ENCODE measurements at places on chromosomes 7 and 10.

GRCh38 chr7:98221611-98222532 lies 10.6 kb downstream of the BHLHA15 start:
- DNase-seq: no peak

DNA sequence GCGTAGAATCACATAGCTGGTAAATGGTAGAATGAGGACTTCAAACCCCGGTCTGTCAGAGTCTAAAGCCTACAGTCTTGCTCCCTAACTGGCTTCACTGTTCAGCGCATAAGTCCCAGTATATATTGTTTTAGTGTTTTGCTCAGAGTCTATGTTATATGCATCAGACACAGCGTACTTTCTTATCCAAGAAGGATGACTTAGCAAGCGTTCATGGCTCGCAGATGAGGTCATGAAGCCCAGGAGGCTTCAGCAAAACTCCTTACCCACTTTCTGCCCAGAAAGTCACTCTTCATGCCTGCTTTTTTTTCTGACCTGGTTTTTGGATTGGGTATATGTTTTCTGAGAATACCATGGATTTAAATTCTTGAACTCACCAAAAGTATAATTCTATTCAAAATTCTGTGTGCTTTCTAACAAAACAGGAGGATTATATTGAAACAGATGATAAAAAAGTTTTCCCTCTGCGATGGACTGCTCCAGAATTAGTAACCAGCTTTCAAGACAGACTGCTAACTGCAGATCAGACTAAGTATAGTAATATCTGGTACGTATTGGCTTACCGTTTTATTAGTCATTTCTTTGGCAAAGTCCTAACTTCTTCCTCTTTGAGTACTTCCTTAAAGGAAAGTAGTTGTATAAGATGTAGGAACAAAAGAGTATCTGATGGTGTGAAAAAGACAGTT lies 24.6 kb upstream of the BHLHA15 start:
- no peak for DNase-seq

- peak; percentile 12 for DNase-seq
Observed at GRCh38 chr7:71171476-71171875, 39.5 kb downstream of the GALNT17 start.

DNA sequence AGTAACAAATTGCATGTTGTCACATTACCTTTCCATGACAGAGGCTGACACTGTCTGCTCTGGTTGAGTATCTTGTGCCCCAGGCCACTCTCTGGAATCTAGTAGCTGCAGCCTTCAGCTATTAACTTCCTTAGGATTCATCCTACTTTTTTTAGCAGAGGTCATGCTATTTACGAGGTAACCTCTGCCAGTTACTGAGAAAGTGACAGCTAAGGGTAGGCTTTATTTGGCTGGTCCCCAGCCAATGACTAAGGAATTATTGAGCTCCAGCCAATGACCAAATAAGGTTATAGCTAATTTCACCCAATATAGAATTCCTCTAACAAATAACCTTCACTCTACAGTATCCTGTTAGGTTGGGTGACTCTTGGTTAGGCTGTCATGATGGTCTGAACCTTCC lies 1361.7 kb downstream of the XPNPEP1 start:
- DNase-seq: peak; percentile 32

DNA sequence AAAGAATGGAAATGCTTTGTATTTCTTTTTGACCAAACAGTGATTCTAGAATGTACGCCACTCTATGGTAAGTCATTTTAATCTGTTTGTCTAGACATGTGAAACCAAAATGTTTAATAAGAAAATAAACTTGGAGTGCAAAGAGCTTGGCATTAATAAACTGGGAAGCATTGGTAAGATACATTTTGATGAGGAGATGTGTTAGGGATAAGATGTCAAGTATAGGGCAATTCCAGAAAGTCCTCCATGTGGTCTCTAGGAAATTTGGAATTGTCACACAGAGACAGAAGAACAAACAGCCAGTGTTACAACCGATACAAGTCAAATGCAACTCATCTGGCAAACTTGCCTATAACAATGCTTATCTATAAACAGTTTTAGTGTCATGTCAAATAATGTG lies 410.7 kb upstream of the SEMA3A start:
- DNase-seq: no peak

- no peak for DNase-seq
Observed at GRCh38 chr10:67784474-67784873, 53.5 kb downstream of the DNAJC12 start.

DNA sequence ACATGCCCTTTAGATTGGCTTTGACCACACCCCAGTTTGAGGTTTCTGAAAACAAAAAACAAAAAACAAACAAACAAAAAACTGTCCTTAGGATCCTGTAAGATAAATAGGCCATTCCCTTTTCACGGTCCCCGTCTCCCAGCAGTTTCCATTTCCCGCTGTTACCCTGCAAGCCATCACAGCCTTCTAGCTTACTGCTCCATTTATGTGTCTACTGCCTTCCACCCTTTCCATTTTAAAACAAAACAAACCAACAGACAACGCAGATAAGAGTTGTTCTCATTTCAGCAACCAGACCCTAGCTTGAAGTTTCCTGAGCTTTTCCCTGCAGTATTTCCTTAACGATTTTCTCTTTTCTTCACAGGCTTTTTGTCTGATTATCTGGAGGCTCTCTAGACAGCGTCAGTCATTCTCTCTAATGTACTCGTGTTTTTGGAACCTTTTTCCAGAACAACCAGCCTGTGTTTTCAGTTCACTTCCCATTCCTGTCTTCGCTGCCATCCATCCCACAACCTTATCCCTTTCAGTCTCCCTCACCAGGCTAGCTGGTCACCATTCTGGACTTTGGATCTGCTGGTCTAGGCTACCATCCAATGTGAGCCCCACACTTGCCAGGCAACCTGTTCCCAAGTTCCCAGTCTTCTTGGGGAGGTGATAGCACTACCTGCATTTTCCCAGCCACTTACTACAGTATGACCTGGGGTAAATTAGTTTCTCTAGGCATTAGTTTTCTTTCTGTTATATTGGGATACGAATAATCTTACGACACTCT lies 317.3 kb upstream of the FZD1 start:
- no peak for DNase-seq

DNA sequence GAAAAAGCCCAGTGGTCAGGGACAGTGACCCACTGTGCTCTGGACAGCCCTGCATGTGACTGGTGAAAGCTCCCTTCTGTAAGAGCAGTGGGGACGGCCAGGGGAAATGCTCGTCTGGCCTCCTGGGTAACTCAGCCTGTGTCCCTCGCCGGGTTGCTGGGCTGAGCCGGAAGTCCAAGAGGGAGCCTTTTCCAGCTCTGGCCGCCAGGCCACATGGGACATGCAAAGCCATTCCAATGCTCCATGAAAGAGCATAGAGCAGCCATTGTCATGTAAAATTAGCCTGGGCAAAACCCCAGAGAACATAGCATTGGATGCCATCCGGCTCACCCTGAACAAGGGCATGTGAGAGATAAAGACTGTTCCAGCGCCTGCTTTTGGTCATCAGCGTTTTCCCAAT lies 64.9 kb upstream of the ADRB1 start:
- no peak for DNase-seq

DNA sequence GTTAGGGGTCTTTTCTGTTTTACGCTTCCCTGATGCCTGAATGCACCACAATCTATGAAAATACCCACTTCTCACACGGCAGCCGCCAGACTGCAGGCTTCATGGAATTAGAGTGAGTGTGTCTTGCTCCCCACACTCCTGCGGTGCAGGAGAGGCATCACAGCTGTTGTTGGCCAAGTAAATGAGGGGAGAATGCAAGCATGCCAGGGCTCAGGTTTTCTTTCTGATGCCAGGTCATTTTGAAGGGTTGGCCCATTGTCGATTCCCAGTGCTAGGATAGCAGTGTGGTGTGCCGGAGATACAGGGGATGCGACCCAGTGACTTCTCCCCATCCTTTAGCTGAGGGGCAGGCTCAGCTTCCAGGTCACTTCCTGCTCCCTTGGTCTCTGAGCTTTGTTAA lies 16.3 kb downstream of the CXCL12 start:
- no peak for DNase-seq

DNA sequence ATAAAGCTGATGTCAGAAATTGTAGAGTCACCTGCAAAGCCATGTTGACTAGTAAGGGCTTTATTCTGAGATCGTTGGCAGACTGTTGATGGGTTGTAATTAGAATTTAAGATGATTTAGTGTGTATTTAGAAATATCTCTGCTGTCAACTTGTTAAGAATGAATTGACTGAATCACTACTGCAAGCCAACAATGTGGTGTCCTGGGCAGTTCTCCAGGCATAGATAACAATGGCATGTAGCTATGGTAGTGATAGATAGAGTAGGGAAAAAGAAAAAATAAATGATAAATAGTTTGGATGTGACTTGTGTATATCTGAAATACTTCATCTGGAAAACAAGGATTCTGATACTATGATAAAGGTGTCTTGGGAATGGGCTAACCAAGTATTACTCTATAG lies 640.2 kb downstream of the ARL4A start:
- peak; percentile 20 for DNase-seq

DNA sequence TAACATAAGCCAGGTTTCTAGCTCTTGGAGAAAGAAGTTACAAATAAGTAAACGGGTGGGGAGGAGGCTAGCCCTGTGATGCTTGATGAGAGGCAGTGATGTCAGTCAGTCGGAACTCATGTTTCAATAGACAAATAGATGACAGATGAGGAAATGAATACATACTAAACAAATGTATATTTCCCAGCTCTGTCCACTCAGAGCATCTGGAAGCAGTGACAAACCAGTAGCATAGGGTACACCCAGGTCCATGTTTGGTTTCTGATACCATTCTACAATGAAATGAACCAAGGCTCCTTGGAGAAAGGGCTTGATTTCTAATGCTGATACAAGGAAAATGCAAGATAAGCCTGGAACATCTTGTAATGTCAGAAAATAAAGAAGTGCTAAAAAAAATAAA lies 30.6 kb downstream of the PODXL start:
- DNase-seq: peak; percentile 38

DNA sequence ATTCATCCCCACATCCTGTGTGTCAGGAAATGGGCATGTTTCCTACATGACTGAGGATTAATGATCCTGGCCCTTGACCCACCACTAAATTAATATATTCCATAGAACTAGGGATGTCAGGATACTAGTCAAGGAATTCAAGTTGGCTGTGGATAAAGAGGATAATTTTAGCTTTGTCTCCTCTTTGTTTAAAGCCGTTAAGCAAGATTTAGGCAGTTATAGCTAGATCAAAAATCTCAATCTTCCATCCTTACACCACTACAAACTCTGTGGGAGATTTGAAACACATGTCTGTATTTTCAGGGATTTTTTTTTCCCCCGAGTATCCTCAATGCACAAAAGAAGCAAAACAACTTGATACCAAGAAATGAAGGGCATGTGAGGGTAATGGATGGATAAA lies 417.1 kb downstream of the MAGI2 start:
- no peak for DNase-seq

DNA sequence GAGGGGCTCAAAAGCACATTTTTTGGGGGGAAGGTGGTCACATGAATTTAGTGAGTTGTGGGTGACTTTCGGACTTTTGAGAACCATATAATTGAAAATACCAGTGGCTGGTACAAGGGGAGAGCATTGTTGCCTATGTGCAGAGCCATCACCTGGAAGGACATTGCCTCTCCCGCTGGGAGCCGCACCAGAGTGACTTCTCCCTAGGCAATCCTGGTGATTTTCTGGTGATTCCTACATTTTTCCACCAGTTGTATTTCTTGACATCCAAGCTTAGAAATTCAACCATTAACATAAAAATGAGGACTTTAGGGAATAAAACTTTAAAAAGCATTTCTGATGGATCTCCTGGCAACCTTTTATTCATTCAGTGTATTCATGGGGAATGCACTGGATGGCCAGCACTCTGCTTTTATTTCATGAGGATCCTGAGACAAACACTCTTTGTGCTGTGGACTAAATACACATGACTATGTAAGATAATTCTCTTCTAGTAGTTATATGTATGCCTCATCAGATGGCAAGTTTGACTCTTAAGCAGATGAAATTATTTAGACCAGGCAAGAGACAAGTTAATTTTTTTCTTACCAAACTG lies 41.8 kb upstream of the MKI67 start:
- DNase-seq: no peak

DNA sequence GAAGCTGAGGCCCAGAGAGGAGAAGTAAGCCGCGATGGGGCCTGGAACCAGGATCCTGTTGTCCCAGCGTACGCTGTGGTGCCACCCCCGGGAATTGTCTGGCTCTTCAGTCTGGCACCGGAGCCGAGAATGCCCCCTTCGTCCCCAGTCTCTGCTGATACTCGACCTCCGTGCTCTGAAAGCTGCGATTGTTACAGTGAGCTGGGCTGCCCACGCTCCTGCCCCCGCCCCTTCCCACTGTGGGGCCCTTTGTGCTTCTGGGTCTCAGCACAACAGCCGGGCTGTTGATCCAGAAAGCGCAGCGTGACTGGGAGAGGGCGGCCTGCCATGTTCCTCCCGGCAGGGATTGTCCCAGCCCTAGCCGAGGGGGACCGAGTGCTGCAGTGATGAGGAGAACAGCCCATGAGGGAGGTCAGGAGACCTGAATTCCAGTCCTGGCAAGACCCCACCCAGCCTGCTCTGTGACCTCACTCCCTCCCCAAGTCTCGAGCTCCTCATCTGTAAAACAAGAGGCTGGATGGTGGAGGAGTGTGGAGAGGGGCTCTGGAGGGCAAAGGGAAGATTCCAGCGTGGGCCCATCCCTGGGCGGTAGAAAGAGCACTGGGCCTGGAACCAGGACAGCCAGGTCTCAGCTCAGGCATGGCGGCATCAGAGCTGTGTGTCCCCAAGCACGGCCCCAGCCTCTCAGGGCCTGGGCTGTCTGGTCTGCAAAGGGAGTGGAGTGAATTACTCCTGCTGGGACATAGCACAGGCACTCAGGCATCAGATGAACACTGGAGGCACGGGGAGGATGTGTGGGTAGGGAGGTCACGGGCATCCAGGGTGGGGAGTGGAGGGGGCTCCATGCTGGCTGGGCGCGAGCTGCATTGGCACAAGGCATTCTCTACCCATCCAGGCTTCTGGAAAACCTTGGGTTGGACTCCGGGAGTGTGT lies 43.6 kb downstream of the TSPAN15 start:
- no peak for DNase-seq

DNA sequence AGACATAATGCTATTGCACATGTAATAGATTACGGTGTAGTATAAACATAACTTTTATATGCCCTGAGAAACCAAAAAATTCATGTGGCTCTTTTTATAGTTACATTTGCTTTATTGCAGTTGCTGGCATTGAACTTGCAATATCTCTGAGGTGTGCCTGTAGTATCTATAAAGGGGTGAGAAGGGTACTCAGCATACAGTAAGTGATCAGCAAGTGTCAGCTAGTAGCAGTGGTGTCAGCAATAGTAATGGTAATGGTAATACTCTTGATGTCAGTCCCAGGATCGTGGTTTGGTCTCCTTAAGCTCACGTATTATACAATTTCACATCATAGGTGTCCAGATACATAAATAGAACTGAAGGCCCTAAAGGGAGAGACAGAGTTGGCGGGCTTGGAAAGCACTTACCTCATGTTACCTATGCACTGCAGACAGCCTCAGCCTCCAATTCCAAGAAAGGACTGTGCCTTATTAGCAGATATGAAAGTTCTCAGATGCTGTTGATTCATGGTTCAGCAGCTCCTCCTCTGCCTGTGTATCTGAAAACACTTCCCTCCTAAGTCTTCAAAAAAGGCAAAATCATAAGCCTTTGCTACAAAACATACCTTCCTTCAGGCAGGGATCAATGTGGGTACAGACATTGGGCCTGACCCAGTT lies 6.6 kb upstream of the GIMAP7 start:
- no peak for DNase-seq

All from fibroblast of skin of scalp (primary cell).